Activated T-cell treated with anti-CD3 and anti-CD28 coated beads, Interleukin-2, amount 50 U/mL, for 24 hours (primary cell): ENCODE measurements at places on chromosomes 7 and 10.
A peak's percentile ranks its signal among the peaks of the same experiment; 100 is the strongest.

- DNase-seq: no peak
- no peak overlapping the region for H3K4me3 ChIP-seq
- peaks cover 26% of the 10 kb centered on the region for H3K4me1 ChIP-seq
- peak overlapping the region; percentile 23 for H3K27ac ChIP-seq
- H3K27me3 ChIP-seq: no peaks in the 10 kb centered on the region
- H3K36me3 ChIP-seq: peaks cover 84% of the 10 kb centered on the region
These were observed 18.9 kb downstream of the OPTN start for GRCh38 chr10:13118784-13119410.

DNA sequence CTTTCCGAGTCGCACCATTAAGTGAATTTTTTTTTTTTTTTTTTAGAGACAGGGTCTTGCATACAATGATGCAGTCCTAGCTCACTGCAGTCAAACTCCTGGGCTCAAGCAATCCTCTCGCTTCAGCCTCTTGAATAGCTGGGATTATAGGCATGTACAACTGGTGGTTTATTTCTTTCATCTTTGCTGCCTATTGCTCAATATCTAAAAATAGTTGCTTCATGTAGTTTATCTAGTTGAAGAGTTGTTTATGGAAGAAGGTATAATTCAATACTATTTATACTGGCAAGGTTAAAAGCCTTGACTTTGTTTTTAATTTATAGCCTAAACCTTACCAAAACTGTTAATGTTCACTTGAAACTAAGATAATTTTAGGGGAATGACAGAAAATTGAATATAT lies 66.9 kb downstream of the SEMA3D start:
- no peak for DNase-seq
- H3K4me3 ChIP-seq: no peak overlapping the region
- H3K27ac ChIP-seq: no peak overlapping the region
- no peaks in the 10 kb centered on the region for H3K4me1 ChIP-seq
- no peaks in the 10 kb centered on the region for H3K36me3 ChIP-seq

GRCh38 chr7:130218806-130219620 lies 11.4 kb downstream of the SSMEM1 start:
- H3K4me3 ChIP-seq: no peak overlapping the region
- H3K27me3 ChIP-seq: peaks cover 4% of the 10 kb centered on the region
- no peak overlapping the region for H3K27ac ChIP-seq
- no peaks in the 10 kb centered on the region for H3K36me3 ChIP-seq

GRCh38 chr10:107942826-107943225 lies 778.3 kb upstream of the SORCS1 start:
- H3K36me3 ChIP-seq: no peaks in the 10 kb centered on the region
- no peak overlapping the region for H3K4me3 ChIP-seq
- DNase-seq: no peak
- H3K4me1 ChIP-seq: no peaks in the 10 kb centered on the region
- H3K27ac ChIP-seq: no peak overlapping the region

DNA sequence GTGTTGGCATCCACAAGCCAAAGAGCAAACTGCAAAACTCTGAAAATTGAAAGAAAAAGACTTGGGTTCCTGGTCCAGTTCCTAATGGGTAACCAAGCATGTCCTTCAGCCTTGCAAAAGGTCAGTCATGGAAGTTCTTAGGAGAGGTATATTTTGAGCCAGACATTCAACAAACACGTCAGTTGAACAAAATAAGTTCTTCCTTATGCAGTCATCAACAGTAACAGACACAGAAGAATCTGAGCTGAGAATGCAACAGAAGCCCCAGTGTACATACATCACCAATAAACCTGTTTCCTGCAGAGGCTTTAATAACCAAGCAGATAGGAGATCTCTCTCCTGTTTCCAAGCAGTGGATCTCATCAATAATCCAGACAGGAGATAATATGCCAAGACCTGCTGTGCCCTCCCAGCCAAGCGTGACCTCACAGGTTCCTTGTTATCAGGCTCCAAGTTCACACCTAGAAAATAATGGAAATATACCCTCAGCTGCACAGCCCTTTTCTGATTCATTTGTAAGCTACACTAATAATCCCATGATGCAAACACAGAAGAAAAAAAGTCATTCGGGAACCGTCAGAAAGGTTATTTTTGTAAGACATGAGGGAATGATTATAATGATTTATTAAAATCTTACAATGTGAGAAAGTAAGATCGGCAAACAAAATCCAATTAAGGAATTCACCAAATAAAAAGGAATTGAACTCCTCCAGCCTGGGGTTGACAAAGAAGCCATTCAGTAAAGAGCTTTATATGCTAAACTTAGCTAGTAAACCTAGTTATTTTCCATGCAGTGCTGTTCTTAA lies 90.7 kb downstream of the DGKI start:
- H3K4me1 ChIP-seq: no peaks in the 10 kb centered on the region
- H3K36me3 ChIP-seq: no peaks in the 10 kb centered on the region
- H3K27me3 ChIP-seq: peaks cover 14% of the 10 kb centered on the region
- DNase-seq: no peak
- H3K4me3 ChIP-seq: no peak overlapping the region
- no peak overlapping the region for H3K27ac ChIP-seq

DNA sequence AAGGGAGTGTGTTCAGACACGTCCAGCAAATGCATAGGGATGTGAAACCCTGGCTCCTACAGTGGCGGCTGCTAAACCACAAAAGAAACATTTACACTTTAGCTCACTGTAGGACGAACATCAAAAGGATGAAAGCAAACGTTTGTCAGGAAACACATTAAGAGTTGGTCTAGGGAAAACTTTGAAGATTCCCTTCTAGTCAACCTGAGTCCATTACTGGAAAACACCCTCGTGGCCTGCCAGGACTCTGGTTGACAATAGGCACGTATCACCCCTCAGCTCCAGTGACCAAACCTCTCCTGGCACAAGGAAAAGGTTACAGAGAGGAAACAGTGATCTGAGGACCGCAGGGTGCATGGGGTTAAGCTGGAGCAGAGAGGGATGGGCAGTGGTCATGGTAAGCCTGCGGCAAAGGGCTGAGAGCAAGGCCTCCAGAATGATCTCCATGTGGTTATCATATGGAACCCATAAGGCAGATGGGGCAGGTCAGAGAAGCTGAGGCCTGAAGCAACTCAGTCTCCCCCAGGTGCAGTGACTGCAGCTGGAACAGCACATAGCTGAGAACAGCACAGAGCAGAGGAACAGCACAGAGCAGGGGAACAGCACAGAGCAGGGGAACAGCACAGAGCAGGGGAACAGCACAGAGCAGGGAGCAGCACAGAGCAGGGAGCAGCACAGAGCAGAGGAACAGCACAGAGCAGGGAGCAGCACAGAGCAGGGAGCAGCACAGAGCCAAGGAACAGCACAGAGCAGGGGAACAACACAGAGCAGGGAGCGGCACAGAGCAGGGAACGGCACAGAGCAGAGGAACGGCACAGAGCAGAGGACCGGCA lies 49.9 kb downstream of the CHST15 start:
- H3K36me3 ChIP-seq: no peaks in the 10 kb centered on the region
- H3K27me3 ChIP-seq: peaks cover 7% of the 10 kb centered on the region
- peaks cover 7% of the 10 kb centered on the region for H3K4me1 ChIP-seq
- no peak overlapping the region for H3K4me3 ChIP-seq

- H3K36me3 ChIP-seq: no peaks in the 10 kb centered on the region
- DNase-seq: no peak
- no peak overlapping the region for H3K4me3 ChIP-seq
- H3K27me3 ChIP-seq: no peaks in the 10 kb centered on the region
- H3K27ac ChIP-seq: no peak overlapping the region
These were observed 189.7 kb downstream of the THSD7A start for GRCh38 chr7:11642276-11642675.

- H3K4me1 ChIP-seq: peaks cover 42% of the 10 kb centered on the region
- peak; percentile 16 for DNase-seq
- H3K27ac ChIP-seq: no peak overlapping the region
These were observed 38.3 kb upstream of the VCL start for GRCh38 chr10:73959484-73960243.

DNA sequence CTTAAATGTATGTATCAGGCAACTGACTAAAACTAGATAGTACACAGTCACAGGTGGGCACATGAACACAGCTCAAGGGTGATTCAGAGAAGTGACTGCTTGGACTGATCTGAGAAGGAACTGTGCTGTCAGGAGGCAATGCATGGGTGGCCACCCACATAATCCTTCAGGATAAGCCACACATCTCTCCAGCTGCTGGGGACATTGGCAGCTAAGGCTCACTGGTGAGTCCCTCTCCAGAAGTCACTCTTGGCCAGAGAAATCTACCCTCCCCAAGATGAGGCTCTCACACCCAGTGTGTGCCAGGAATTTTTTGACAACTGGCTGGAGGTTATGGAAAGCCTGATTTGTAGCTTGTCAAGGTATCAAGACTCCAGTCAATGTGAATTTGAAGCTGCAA lies 302.4 kb upstream of the NEBL start:
- H3K4me1 ChIP-seq: no peaks in the 10 kb centered on the region
- DNase-seq: no peak
- no peak overlapping the region for H3K27ac ChIP-seq

DNA sequence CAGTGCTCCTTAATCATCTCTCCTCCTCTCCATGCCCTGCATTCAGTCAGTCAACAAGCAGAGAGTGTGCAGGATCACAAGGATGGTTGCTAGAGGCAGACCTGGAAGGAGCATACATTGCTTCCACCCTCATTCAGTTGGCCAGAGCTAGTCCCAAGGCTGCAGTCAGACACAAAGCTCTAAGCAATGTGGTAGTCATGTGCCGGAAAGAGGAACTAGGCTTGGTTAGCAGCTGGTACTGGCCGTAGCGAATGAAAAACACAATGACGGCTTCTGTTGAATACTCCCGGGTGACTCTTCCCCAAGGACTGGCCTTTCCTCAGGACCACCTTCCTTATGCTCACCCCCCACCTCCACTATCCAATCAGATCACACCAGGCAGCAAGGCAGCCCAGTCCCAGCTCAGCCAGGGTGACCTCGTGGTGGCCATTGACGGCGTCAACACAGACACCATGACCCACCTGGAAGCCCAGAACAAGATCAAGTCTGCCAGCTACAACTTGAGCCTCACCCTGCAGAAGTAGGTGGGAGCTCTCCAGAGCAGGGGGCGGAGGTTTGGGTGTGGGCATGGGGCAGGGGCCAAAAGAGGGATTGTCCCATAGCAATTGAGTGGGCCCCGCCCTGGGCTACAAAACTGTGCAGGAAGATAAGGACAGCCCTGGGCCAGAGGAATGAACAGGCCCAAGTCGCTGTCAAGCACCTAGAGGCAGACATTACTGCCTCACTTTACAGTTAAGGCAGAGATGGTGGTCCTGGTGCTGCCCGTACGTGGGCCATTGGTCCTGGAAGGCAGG lies 10.9 kb downstream of the LDB3 start:
- no peak overlapping the region for H3K4me3 ChIP-seq
- no peak for DNase-seq
- H3K27me3 ChIP-seq: peaks cover 2% of the 10 kb centered on the region
- no peak overlapping the region for H3K27ac ChIP-seq

DNA sequence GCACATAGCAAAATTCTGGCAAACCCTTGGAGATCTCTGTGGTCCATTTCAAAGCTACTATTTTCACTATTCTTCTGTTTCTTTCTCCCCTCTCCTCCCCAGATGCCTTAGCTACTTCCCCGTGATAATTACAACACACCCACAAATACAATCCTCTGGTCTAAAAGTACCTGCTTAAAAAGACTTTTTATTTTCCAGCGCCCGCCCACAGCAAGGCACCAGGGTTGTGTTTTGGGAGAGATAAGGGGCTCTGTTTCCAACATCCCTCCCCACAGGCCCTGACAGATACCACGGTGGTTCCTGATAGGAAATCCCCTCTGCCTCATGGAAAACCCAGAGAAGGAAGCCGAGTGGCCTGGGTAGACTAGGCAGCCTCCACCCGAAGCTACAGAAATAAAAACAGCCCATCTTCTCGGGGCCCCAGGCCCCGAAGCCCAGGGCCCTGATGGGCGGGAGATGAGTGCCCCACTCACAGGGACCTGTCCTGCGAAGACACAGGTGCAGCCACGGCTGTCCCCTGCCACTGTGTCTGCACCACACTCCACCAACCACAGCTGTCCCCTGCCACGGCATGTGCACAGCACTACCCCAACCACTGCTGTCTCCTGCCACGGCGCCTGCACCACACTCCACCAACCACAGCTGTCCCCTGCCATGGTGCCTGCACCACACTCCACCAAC lies 19.7 kb downstream of the CALML5 start:
- H3K36me3 ChIP-seq: no peaks in the 10 kb centered on the region
- peaks cover 7% of the 10 kb centered on the region for H3K27me3 ChIP-seq
- no peak overlapping the region for H3K27ac ChIP-seq

DNA sequence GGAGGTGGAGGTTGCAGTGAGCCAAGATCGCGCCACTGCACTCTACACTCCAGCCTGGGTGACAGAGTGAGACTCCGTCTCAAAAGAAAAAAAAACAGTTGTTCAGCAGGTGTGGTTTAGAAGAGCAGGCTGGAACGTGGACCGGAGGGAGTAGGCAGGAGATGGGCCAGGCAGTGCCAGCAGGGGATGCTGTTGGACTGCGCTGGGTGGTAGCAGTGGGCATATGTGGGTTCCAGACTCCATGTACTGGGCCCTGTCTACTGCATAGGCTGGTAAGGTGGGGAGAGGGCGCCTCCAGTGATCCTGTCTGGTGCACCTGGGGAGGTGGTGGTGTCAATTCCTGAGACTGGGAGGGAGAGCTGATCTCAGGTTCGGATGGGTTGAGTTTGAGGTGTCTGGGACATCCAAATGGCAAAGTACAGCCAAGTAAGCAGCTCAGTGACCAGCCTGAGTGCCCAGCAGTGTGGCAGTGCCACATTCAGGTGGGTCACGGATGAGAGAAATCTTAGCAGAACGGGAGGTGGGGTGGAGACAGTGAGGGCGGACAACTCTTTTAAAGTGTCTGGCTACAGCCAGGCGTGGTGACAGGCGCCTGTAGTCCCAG lies 25.9 kb downstream of the SFXN4 start:
- H3K4me3 ChIP-seq: no peak overlapping the region
- no peaks in the 10 kb centered on the region for H3K27me3 ChIP-seq
- H3K4me1 ChIP-seq: peaks cover 23% of the 10 kb centered on the region
- peak; percentile 61 for DNase-seq
- peak overlapping the region; percentile 71 for H3K27ac ChIP-seq

DNA sequence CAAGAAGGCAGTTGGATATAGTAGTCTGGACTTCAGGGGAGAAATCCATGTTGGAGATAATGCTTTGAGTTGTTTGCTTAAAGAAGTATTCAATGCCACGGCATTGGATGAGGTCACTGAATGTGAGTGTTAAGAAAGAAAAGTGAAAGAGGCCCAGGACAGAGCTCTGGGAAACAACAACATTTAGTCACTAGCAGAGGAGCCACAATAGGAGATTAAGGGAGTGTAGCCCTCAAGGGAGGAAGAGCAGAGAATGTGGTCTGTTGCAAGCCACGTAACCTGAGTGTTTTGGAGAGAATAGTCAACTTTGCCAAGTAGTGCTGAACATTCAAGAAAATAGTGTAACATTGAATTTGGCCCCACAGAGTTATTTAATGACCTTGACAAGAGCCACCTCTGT lies 114.7 kb downstream of the MYO3A start:
- no peak overlapping the region for H3K27ac ChIP-seq
- no peaks in the 10 kb centered on the region for H3K4me1 ChIP-seq
- DNase-seq: no peak
- H3K4me3 ChIP-seq: no peak overlapping the region

GRCh38 chr7:74401137-74401859 lies 52.4 kb upstream of the GTF2IRD1 start:
- H3K27me3 ChIP-seq: no peaks in the 10 kb centered on the region
- no peak overlapping the region for H3K4me3 ChIP-seq
- no peaks in the 10 kb centered on the region for H3K4me1 ChIP-seq
- DNase-seq: peak; percentile 84

GRCh38 chr7:10934292-10934691 lies 39.4 kb upstream of the PHF14 start:
- H3K27ac ChIP-seq: no peak overlapping the region
- no peak for DNase-seq
- H3K27me3 ChIP-seq: no peaks in the 10 kb centered on the region
- peaks cover 36% of the 10 kb centered on the region for H3K36me3 ChIP-seq
- peaks cover 38% of the 10 kb centered on the region for H3K4me1 ChIP-seq

- no peaks in the 10 kb centered on the region for H3K27me3 ChIP-seq
- no peak overlapping the region for H3K4me3 ChIP-seq
- DNase-seq: no peak
- no peak overlapping the region for H3K27ac ChIP-seq
- H3K4me1 ChIP-seq: no peaks in the 10 kb centered on the region
These were observed 206.5 kb upstream of the CNTNAP2 start for GRCh38 chr7:145909991-145910513.
